ENCODE measurements at places on chromosomes 7 and 10.

DNA sequence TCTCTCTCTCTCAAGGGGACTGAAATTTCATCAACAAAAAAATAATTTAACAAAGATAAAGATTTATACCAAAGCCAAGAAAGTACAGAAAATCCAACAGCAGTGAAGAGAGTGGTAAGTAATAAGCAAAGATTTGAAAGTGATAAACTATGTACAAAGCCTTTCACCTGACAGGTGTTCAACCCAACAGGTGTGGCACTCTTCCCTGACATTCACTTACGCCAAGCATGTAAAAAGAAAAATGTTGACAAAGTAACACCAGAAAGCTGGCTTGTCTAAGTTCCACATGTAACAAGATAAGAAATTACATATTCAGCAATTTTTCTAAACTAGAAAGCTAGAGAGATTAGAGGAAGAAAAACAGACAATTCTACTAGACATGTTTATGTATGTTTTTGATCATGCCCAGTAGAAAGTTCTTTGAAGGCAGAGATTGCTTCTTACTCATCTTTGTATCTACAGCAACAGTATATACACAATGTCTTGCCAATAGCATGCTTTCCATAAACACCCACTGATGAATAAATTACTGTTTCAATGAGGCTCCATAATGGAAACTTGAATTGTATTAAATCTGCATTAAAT is 468.5 kb downstream of the PARD3 start:
- no peak for DNase-seq

GRCh38 chr7:28096713-28097112 is 83.9 kb downstream of the JAZF1 start:
- DNase-seq, result peak; percentile 65

DNA sequence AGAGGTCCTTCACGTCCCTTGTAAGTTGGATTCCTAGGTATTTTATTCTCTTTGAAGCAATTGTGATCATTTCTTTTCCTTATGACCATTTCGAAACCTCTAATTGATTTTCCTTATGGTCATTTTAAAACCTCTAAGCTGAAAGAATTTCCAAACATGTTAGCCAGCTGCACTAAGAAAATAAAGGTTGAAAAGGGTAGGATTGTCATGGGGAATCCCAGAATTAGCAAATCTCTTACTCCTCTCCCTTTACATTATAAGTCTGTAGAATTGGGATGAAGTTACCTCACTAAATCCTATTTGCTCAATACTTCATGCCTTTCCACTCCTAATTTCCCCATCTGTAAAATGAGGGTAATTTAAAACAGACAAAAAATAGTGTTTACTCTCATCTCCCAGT is 79.5 kb downstream of the FAM185A start:
- peak; percentile 15 for DNase-seq

DNA sequence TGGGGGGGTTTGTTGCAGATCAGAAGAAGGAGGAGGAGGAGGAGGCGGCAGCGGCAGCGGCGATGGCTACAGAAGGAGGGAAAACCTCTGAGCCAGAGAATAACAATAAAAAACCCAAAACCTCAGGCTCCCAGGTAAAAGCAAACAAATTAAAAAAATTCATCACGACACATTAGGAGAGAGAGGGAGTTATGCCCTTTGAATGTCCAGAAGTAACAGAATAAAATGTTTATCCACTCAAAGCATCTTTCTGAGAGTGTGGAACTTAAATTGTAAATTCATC is 717 bp downstream of the SP4 start:
- no peak for DNase-seq

DNA sequence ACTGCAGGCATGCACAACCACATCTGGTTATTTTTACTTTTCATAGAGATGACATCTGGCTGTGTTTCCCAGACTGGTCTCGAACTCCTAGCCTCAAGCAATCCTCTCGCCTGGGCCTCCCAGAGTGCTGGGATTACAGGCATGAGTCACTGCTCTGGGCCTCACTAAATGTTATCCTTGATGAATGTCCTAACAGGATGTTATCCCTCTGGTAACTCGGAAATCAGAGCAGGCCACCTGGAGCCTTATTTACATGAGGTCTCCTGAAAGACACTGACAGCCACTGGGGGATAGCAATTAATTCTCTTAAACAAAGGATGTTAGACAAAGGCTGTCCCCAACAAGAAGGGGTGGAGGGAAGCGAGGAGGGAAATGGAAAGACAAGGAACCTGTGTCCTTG is 4.5 kb upstream of the ZNF438 start:
- DNase-seq, result peak; percentile 10

DNA sequence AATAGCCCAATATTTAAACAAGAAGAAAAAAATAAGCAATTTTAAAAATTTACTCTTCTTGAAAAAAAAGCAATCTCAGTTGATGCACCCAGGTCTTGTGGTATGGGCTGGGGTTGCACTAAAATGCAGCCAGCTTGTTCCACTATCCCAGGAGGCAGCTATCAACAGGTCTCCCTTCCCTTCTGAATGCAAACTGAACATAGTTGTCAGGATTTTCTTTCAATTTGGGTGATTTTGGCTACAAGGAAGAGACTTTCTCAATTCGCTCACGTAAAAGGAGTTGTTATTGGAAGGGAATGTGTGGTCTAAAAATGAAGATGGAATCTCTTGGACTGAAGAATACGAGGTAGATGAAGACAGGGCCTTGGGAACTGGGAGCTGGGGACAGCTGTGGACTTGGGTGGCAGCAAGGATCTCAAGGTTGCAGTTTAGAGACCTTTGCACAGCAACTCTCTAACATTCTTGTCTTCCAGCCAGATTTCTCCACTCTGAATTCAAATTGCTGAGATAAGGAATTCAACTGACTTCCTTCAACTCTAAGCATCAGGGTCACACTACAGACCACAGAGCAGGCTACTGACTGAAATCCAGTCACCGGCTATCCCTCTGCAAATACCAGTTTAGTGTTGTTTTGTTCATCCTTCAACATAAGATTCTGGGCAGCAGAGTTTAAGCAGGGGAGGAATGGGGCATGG is 3.1 kb upstream of the TMEM26 start:
- DNase-seq, result no peak

DNA sequence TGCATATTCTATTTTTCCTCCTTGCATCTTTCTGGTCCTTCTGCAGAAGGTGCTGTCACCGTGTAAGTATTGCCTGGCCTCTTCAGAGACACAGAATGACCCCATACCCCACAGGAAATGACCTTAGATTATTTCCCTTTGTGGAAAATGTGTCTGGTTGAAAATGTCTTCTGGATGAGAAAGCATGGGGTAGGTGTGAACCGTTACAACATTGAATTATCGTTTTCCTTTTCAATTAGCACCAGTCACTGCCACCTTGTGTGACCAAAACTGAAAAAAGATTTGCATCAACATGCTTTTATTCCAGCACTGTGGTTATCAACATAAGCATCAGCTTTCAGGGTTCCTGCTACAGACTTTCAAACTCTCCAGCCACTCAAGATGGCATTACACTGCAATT is 58.0 kb upstream of the CELF2 start:
- no peak for DNase-seq

DNA sequence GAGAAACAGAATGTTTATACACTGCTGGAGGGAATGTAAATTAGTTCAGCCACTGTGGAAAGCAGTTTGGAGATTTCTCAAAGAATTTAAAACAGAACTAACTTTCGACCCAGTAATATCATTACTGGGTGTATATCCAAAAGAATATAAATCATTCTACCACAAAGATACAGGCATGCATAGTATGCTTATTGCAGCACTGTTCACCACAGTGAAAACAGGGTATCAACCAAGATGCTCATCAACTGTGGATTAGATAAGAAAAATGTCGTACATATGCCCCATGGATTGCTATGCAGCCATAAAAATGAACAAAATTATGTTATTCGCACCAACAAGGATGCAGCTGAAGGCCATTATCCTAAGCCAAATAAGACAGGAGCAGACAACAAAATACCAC is 343.1 kb upstream of the KCND2 start:
- no peak for DNase-seq

DNA sequence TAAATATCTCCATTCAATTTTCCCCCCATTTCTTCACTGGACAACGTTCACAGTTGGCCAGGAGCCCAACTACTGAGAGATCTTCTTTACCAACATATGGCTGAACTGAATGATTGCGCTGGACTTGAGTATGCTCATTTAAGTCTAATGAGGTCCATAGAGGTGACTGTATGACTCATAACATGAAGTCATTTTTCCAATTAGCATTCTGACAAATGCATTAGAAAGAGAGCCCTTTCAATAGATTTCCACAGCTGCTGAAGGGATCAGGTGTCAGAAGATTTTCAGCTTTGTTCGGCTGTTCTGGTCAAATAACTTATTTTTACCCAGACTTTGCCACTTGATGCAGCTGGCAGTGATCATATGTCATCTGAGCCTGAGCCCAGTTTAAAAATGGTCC is 438.0 kb downstream of the ETV1 start:
- DNase-seq, result peak; percentile 39

DNA sequence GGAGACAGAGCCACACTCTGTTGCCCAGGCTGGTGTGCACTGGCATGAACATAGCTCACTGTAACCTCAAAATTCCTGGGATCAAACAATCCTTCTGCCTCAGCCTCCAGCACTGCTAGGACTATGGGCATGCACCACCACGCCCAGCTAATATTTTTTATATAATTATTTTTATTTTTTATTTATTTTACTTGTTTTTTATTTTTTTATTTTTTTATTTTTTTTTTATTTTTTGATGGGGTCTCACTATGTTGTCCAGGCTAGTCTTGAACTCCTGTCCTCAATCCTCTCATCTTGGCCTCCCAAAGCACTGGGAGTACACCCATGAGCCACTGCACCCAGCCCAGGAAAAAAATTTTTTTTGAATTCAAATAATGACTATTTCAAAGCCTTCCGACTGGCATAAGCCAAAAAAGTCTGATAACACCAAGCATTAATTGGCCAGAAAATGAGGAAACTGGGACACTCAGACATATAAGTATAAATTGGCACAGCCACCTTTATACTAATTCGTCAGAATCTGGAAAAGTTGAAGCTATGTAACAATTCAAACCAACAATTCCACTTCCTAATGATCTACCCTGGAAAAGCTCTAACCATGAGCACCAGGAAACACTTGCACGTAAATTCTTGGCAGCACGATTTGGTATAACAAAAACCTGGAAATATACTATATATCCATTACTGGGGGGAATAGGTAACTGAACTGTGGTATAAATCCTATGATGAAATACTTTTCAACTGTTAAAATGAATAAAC is 6.3 kb downstream of the ZC3HAV1 start:
- DNase-seq, result no peak

DNA sequence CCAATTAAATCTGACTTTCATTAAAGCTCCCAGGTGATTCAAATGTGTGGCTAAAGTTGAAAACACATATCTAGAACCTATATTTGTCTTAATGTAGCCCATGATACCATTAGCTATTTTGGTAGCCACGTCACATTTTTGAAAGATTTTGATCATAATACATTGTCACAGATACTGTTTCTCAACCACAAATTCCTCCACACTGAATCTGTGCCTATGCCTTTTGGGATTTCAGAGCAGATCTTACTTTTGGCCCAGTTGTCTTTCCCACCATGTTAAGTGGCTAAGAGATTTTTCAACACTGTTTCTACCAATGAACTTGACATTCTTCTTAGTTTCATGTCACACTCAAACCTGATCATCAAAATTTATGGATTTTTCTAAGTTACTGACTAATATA is 47.4 kb downstream of the CH25H start:
- DNase-seq, result no peak

DNA sequence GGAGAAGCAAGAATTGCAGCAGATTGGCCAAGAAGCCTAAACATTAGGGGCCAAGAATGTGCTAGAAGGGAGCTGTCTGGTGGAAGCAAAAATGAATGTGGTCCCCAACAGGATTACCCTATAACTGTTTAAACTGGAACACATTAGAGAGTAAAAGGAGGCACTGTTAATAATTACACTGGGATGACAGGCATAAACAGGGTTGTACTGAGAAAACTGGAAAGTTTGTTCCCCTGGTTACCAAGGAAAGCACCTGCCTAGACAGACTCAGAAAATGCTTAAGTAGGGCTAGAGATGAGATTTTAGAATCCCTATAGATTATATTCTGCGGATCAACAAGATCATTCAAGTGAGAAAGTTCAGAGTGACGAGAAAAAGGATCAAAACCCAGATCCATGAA is 100.8 kb downstream of the CTTNBP2 start:
- DNase-seq, result no peak

GRCh38 chr7:14622559-14622958 is 280.0 kb downstream of the DGKB start:
- no peak for DNase-seq

DNA sequence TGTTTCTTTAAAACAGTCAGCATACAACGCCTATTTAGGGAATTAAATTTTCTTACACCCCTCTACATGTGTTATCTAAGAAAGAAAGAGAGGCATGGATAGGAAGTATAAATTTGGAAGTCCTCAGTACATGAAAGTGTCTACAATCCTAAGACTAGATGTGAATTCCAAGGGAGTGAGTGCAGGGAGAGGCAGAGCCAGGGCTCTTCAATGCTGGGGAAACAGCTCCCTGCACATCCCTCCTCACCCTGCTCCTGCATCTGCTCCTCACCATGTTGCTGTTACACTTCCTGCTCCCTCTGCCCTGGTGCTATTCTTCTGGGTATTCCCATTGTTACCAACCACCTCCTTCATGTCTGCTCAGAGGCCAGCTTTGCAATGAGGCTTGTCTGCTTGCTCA is 229.1 kb upstream of the AKR1E2 start:
- no peak for DNase-seq

DNA sequence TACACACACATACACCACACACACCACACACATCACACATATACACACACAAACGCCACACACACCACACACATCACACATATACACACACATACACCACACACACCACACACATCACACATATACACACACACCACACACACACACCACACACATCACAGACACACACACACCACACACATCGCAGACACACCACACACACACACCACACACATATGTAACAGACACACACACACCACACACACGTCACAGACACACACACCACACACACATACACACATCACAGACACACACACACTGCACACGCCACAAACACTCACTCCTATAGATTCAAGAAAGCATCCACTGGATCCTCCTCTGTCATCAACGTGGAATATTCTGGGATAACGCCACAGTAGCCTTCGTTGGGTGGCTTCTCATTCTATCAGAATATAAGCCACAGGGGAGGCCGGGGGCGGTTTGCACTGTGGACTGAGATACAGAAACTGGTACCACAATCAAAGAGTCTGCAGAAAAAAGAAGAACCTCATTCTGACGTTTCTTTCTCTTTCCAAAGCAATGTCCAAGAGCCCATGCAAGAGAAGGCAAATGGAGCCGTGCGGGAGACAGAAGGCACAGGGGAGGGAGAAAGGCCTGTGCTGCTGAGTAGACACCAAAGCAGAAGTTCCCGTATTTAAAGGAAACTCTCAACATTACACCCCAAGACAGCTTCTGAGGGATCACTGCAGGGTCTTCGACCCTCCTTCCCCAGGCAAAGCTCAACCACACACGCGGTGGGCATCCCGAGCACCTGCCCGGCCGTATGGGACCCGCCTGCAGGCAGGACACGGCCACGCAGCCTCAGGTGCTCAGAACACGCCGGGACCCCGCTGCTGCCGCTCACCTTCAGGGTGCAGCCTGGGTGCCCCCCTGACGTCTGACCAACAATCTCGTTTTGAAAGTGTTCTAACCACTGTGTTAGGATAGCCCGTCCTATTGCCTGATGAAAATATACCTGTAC is 321.2 kb downstream of the DNAJB6 start:
- no peak for DNase-seq

Data from epithelial cell of esophagus (primary cell).